ENCODE measurements at places on chromosomes 4 and X. TPM values are rescaled to one million over a fixed set of nuclear protein-coding genes. Genes with fewer than 3 reads are reported as not detected.

The ATP5ME gene
- 558 TPM for total RNA-seq

The ESX1 gene
- not detected for total RNA-seq

The PDGFRA gene
- total RNA-seq: 29.0 TPM

The SERPINA7 gene
- not detected for total RNA-seq

The KLHL34 gene
- total RNA-seq: 5.0 TPM

DNA sequence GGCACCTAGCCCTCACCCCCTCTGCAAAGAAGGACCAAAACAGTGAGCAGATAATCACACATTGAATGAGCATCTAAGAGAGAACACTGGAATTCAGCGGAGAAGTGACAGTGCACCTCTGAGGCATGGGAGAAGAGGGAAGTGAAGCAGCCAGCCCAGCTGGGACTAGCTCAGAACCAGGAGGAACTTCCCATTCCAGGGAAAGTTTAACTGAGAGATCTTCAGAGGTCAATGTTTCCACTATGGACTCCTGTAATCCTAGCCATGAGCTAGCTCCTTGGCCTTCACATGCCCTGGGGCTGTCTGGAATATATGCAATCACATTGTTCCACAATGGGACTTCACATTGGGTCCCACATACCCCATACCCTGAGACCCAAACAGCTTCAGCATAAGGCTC lies 24.4 kb downstream of the TLR6 start:
- no peak for DNase-seq
- H3K4me1 ChIP-seq: no peaks in the 10 kb centered on the region
- no peak overlapping the region for H3K27ac ChIP-seq

- no peak overlapping the region for H3K4me3 ChIP-seq
- H3K36me3 ChIP-seq: no peaks in the 10 kb centered on the region
- H3K27ac ChIP-seq: no peak overlapping the region
- H3K27me3 ChIP-seq: no peaks in the 10 kb centered on the region
- no peaks in the 10 kb centered on the region for H3K4me1 ChIP-seq
- no peak for DNase-seq
Measured at GRCh38 chrX:155983326-155983725, 14.2 kb upstream of the IL9R start.

DNA sequence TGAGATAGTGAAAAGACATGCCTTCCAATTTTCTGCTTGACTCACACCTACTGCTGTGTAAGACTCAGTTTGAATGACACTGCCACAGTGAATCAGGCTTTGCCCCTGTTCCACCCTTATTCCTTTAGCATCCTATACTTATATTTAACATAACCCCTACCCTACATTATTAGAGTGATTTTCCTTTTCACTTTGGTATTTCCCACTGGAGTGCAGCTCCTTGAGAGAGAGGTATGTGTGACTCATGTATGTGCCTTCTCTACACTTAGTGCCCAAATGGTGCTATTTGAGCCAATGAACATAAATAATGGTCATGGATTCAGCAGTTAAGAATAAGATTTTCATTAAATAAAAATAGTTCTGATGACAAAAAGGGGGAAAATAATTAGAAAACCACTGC lies 69.5 kb downstream of the RRAGB start:
- no peaks in the 10 kb centered on the region for H3K36me3 ChIP-seq
- no peaks in the 10 kb centered on the region for H3K4me1 ChIP-seq
- H3K27ac ChIP-seq: no peak overlapping the region
- DNase-seq: no peak
- H3K4me3 ChIP-seq: no peak overlapping the region
- H3K27me3 ChIP-seq: no peaks in the 10 kb centered on the region

GRCh38 chr4:169064296-169064695 lies 54.2 kb upstream of the CBR4 start:
- H3K36me3 ChIP-seq: no peaks in the 10 kb centered on the region
- DNase-seq: no peak
- H3K27me3 ChIP-seq: no peaks in the 10 kb centered on the region
- peaks cover 14% of the 10 kb centered on the region for H3K4me1 ChIP-seq

GRCh38 chrX:29834764-29835163 lies 380.6 kb upstream of the MAGEB2 start:
- DNase-seq: no peak
- H3K36me3 ChIP-seq: no peaks in the 10 kb centered on the region
- no peak overlapping the region for H3K4me3 ChIP-seq
- no peak overlapping the region for H3K27ac ChIP-seq
- no peaks in the 10 kb centered on the region for H3K27me3 ChIP-seq

GRCh38 chr4:140091305-140091704 lies 62.7 kb downstream of the MAML3 start:
- no peaks in the 10 kb centered on the region for H3K27me3 ChIP-seq
- H3K27ac ChIP-seq: no peak overlapping the region
- H3K36me3 ChIP-seq: no peaks in the 10 kb centered on the region
- no peak overlapping the region for H3K4me3 ChIP-seq
- peaks cover 15% of the 10 kb centered on the region for H3K4me1 ChIP-seq
- no peak for DNase-seq

DNA sequence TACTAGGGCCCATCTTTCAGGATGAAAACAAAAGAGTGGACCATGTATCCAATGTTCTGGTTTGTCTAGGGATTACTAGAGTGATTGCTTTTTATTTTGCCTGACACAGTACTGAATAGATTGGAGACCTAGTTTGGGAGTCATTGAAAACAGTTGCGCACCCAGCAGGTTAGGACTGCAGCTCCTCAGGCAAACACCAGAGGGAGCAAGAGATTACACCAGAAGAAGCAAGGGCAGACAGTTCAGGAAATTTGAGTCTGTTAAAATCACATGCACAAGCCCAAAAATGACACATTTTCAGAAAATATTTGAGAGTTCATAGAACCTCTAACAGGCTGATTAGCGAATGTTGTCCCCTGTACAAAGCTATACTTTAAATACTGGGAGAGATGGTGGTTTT lies 55.6 kb downstream of the CYLC1 start:
- no peak overlapping the region for H3K4me3 ChIP-seq
- DNase-seq: no peak
- H3K36me3 ChIP-seq: no peaks in the 10 kb centered on the region

- no peak for DNase-seq
- H3K4me1 ChIP-seq: no peaks in the 10 kb centered on the region
- no peaks in the 10 kb centered on the region for H3K27me3 ChIP-seq
- H3K36me3 ChIP-seq: no peaks in the 10 kb centered on the region
- no peak overlapping the region for H3K4me3 ChIP-seq
Measured at GRCh38 chrX:150731795-150732194, 38.6 kb downstream of the MTMR1 start.

GRCh38 chrX:51837921-51838320 lies 55.5 kb upstream of the MAGED1 start:
- peak; percentile 54 for DNase-seq
- no peak overlapping the region for H3K4me3 ChIP-seq
- H3K27ac ChIP-seq: no peak overlapping the region
- no peaks in the 10 kb centered on the region for H3K36me3 ChIP-seq

GRCh38 chrX:140141444-140142029 lies 176.2 kb upstream of the CXorf66 start:
- DNase-seq: no peak
- no peaks in the 10 kb centered on the region for H3K4me1 ChIP-seq
- no peak overlapping the region for H3K4me3 ChIP-seq

DNA sequence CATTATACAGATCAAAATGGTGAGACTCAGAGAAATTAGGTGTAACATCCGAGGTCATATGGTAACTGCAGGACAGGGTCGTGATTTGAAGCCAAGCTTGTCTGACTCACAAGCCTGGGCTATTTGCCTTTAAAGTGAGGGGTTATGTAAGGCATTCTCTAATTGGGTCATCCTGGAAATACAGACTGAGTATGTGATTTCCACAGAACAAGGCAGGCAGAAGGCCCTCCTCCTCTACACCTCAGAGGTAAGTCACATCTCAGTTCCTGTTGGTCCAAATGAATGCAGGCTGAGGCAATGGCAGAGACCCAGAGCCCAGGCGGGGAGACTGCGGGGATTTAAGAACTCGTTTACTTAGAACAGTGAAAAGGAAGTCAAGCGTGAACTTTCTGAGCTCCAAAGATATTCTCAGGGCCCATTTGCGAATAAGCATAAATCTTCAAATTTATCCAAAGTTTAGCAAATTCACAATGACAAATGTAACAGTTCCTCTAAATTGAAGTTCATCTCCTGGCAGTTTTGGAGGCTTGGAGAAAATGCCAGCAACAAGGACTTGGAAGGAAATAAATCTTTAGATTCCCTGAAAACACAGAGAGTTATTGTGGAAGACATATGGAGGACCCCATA lies 153.3 kb downstream of the LDB2 start:
- no peak overlapping the region for H3K27ac ChIP-seq
- no peak overlapping the region for H3K4me3 ChIP-seq
- H3K4me1 ChIP-seq: no peaks in the 10 kb centered on the region
- DNase-seq: no peak
- no peaks in the 10 kb centered on the region for H3K36me3 ChIP-seq

- H3K36me3 ChIP-seq: no peaks in the 10 kb centered on the region
- H3K4me1 ChIP-seq: no peaks in the 10 kb centered on the region
- H3K27me3 ChIP-seq: no peaks in the 10 kb centered on the region
- no peak overlapping the region for H3K4me3 ChIP-seq
- no peak overlapping the region for H3K27ac ChIP-seq
Measured at GRCh38 chr4:78756137-78756536, 20.0 kb upstream of the BMP2K start.

- no peak overlapping the region for H3K27ac ChIP-seq
- no peak overlapping the region for H3K4me3 ChIP-seq
Measured at GRCh38 chr4:7516096-7516772, 81.5 kb upstream of the PSAPL1 start.

DNA sequence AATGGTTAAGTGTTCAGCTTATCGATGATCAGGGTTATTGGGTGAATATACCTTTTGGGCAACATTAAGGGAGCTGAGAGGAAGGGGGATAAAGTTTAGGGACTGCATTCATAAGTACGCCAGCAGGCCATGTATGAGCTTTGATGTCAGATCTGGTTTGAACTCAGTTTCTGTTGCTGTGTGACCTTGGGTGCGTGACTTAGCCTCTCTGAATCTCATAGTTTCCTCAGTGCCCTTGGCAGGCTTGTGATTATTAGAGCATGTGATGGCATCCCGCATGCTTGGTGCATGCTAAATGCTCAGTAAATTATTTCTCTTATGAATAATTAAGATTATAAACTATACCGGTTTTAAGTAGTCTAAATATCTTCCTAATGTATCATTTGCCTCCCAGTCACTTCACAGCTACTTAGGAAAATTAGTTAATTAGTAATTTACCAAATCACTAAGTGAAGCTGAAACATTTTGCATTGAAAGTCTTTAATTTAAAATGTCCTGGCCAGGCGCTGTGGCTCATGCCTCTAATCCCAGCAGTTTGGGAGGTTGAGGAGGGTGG lies 3.8 kb downstream of the TBC1D14 start:
- no peak for DNase-seq
- no peak overlapping the region for H3K27ac ChIP-seq

DNA sequence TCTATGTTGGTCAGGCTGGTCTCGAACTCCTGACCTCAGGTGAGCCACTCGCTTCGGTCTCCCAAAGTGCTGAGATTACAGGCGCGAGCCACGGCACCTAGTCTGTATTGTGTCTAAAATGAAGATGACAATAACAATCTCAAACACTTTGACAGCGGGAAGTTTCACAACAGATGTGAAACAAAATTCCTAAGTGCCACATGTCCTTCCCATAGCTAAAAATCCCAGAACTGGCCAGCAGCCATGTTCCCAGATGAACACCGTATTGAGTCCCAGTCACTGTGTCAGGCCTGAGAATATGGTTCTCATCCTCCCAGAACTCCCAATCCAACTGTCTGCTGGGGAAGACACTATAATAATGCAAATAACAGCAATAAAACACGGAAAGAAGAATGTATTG lies 16.4 kb upstream of the KLHL8 start:
- no peaks in the 10 kb centered on the region for H3K36me3 ChIP-seq
- no peak overlapping the region for H3K27ac ChIP-seq
- no peak overlapping the region for H3K4me3 ChIP-seq

All from heart left ventricle (tissue), 16 donors.